Psoas muscle (tissue), 8 donors: ENCODE measurements at places on chromosomes 2 and 18.

- no peak for DNase-seq
Observed at GRCh38 chr2:195319548-195320412, 337.2 kb upstream of the SLC39A10 start.

GRCh38 chr2:231134910-231135655 lies 10.2 kb upstream of the HTR2B start:
- no peak for DNase-seq

- DNase-seq, result no peak
Observed at GRCh38 chr2:74091391-74091790, 56.3 kb downstream of the BOLA3 start.

GRCh38 chr2:36058076-36058475 lies 297.5 kb upstream of the CRIM1 start:
- DNase-seq, result no peak
